ENCODE measurements at places on chromosomes 1 and 21. TPM values are rescaled to one million over a fixed set of nuclear protein-coding genes. Genes with fewer than 3 reads are reported as not detected.

The FLG2 gene
- polyA plus RNA-seq, result not detected

The LRRC7 gene
- polyA plus RNA-seq, result not detected

The NCAM2 gene
- not detected for polyA plus RNA-seq

The PRRX1 gene
- not detected for polyA plus RNA-seq

The DVL1 gene
- polyA plus RNA-seq, result 49.5 TPM

The BECN2 gene
- polyA plus RNA-seq, result not detected

GRCh38 chr1:190001187-190001586 lies 476.5 kb downstream of the BRINP3 start:
- no peak for DNase-seq
- H3K27me3 ChIP-seq, result no peaks in the 10 kb centered on the region
- H3K36me3 ChIP-seq, result no peaks in the 10 kb centered on the region
- no peak overlapping the region for H3K27ac ChIP-seq

DNA sequence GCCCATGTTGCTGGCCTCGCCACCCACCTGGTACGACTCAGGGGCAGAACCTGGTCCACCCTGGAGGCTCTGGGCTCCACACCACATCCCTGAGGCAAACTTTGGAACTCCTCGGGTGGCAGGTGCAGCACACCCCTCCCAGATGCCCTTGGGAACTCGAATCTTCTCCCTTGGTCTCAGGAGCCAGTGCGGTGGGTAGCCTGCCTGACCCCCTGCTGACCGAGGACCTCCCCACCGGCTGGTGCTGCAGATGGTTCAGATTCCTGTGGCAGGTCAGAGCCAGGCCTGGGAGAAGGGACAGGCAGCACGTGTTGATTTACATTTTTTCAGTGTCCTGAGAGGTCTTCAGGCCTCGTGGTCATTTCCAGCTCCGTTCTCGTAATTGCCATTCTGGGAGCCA lies 6.3 kb upstream of the CFAP410 start:
- H3K27ac ChIP-seq, result no peak overlapping the region
- peaks cover 29% of the 10 kb centered on the region for H3K4me1 ChIP-seq
- H3K27me3 ChIP-seq, result peaks cover 3% of the 10 kb centered on the region
- no peaks in the 10 kb centered on the region for H3K36me3 ChIP-seq
- no peak overlapping the region for H3K4me3 ChIP-seq
- no peak for DNase-seq

DNA sequence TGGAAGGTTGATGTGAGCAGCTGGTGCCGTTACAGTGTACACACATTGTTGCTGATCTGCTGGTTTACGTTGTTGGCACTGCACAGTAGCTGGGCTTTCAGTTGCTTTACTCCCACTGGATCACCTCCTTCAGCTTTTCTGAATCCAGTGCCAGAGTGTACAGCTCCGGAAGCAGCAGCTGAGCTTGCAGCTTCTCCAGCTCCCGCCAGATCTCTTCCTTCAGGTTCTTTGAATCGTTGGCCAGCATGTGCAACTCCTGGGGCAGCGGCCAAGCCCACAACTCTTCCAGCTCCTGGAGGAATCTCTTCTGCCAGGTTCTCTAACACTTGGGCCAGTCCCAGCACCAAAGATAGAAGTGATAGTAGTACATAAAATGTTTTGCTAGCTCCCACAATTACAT lies 149.7 kb upstream of the RRP15 start:
- no peak overlapping the region for H3K27ac ChIP-seq
- DNase-seq, result no peak
- H3K4me1 ChIP-seq, result no peaks in the 10 kb centered on the region
- H3K36me3 ChIP-seq, result no peaks in the 10 kb centered on the region
- no peaks in the 10 kb centered on the region for H3K27me3 ChIP-seq

GRCh38 chr1:109198745-109199144 lies 15.0 kb upstream of the SARS1 start:
- H3K27ac ChIP-seq, result no peak overlapping the region
- no peak for DNase-seq
- H3K4me1 ChIP-seq, result peaks cover 36% of the 10 kb centered on the region
- no peaks in the 10 kb centered on the region for H3K36me3 ChIP-seq

DNA sequence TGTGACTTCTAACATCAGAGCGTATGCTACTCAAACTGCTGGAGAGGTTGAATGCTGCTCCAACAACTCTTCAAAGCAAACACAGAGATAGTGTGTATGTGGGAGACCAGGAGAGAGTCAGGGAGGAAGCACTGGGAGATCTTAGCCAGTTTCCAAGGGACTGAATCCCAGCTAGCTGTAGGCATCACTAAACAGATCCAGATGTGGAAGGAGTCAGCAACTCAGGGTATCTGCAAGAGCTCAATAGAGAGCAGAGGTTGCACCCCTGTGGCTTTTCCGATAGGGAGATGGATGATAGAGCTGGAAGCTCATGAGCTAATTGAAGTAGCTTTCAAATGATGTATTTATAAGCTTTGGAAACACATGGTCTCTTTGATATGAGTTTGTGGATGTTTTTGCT lies 168.9 kb upstream of the HOOK1 start:
- no peaks in the 10 kb centered on the region for H3K27me3 ChIP-seq
- H3K4me3 ChIP-seq, result no peak overlapping the region
- H3K4me1 ChIP-seq, result peaks cover 62% of the 10 kb centered on the region
- no peak overlapping the region for H3K27ac ChIP-seq
- no peaks in the 10 kb centered on the region for H3K36me3 ChIP-seq

- no peak for DNase-seq
- H3K27me3 ChIP-seq, result no peaks in the 10 kb centered on the region
- no peak overlapping the region for H3K27ac ChIP-seq
- H3K4me1 ChIP-seq, result peaks cover 27% of the 10 kb centered on the region
- H3K36me3 ChIP-seq, result peaks cover 3% of the 10 kb centered on the region
- no peak overlapping the region for H3K4me3 ChIP-seq
Observed at GRCh38 chr1:5913078-5913845, 79.0 kb downstream of the NPHP4 start.

- H3K4me1 ChIP-seq, result no peaks in the 10 kb centered on the region
- H3K27ac ChIP-seq, result no peak overlapping the region
- no peak overlapping the region for H3K4me3 ChIP-seq
- DNase-seq, result no peak
Observed at GRCh38 chr1:248779350-248779749, 23.8 kb upstream of the LYPD8 start.

DNA sequence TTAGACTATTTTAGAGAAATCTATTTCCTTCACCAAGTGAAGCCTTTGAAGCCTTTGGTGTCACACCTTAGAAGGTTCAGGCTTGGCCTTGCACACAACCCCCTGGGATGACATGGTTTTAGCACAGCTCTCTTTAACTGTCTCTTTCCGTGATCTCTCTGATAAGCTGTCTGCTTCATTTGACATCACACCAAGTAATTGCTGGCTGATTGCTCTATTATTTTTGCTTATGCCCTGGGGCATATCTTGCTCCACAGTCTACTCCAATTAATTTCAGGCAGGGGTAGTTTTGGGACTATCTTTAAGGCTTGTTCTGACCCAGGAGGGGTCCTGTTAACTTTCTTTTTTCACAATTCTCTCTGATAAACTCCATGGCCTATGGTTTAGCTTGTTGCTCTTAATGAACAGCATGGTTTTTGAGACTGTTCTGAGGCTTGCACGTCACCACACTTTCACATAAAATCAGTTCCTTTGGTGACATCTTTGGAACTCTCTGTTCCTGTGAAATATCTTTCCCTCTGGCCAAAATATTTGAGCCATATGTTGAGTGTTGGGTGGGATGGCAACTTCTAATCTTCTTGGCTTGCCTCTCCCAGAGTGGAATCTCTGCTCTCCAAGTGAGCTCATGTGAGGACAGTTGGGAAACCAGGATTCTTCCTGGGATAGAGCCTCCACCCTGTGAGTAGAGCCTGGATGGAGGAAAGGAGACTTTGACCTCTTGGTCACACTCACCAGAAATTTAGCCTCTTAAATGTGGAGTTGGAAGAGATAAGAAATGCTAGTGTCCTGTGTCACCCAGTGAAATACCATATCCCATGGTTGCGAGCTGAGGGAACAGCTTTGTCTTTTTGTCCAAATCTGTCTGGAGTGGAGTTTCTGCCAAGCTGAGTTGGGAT lies 63.6 kb downstream of the MAP3K21 start:
- no peak for DNase-seq
- H3K36me3 ChIP-seq, result no peaks in the 10 kb centered on the region
- no peak overlapping the region for H3K27ac ChIP-seq
- H3K4me1 ChIP-seq, result no peaks in the 10 kb centered on the region
- no peaks in the 10 kb centered on the region for H3K27me3 ChIP-seq
- no peak overlapping the region for H3K4me3 ChIP-seq
